Endothelial cell of umbilical vein (primary cell): ENCODE measurements at places on chromosomes 4 and X. TPM values are rescaled to one million over a fixed set of nuclear protein-coding genes. Genes with fewer than 3 reads are reported as not detected.

DNA sequence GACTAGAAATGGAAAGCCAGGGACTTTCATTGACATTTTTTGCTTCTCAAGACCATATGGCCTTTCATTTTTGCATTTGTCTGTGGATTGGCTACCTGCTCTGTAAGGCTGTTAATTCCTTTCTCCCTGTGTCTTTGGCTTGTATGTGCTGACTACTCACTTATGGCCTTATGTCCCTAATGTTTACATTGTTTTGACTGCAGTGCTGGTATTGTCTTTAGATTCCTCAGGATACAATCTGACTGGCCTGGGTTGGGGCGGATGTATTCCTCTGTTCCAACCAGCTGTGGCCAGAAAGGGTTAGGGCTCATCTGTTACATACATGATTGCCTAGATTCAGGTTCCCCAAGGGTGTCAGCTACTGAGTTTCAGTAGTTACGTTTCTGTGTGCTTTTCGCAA lies 108.1 kb downstream of the RAPGEF2 start:
- H3K36me3 ChIP-seq, result no peaks in the 10 kb centered on the region
- H3K27me3 ChIP-seq, result no peaks in the 10 kb centered on the region
- no peak overlapping the region for H3K27ac ChIP-seq

- no peaks in the 10 kb centered on the region for H3K36me3 ChIP-seq
- H3K4me1 ChIP-seq, result no peaks in the 10 kb centered on the region
- H3K27ac ChIP-seq, result no peak overlapping the region
- no peak overlapping the region for H3K4me3 ChIP-seq
These were observed 158.7 kb upstream of the RBPJ start for GRCh38 chr4:26162101-26162500.

DNA sequence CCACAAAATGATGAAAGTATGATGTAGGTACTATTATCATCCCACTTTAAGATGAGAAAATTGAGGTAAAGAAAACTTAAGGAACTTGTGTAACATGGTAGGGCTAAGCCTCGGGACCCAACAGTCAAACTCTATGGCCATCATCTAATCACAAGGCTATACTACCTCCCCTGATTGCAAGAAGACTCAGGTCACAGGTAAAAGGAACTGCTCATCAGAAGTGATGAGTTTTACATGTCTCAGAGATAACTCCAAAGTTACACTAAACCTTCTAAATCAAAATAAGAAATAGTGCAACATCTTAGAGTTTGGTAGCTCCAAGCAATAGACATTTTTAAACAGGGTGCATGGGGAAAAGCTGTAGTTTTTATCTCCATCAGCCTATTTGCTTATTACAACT lies 96.5 kb upstream of the MYOZ2 start:
- H3K27ac ChIP-seq, result no peak overlapping the region
- no peaks in the 10 kb centered on the region for H3K36me3 ChIP-seq
- no peak overlapping the region for H3K4me3 ChIP-seq
- DNase-seq, result no peak
- H3K4me1 ChIP-seq, result peaks cover 11% of the 10 kb centered on the region

DNA sequence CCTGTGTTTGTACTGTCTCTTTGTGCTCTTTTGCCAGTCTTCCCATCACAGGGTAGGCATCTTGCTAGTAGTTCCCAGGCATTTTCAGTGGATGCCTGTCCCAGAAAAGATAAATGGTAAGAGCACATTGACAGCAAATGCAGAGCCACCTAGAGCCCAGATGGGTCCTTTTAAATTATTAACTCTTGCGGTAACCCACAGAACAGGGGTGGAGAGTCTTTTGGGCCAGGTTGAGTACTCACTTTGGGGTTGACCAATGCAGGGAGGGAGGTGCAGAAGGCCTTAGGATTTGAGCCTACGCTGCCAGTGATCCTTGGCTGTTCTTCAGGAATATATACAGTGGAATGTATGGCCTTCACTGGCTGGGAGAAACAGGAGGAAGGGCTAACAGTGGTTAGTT lies 173.8 kb downstream of the MSN start:
- H3K27ac ChIP-seq, result no peak overlapping the region
- no peaks in the 10 kb centered on the region for H3K4me1 ChIP-seq
- no peaks in the 10 kb centered on the region for H3K36me3 ChIP-seq
- no peaks in the 10 kb centered on the region for H3K27me3 ChIP-seq
- DNase-seq, result no peak
- no peak overlapping the region for H3K4me3 ChIP-seq

- no peak for DNase-seq
- no peak overlapping the region for H3K27ac ChIP-seq
- H3K36me3 ChIP-seq, result no peaks in the 10 kb centered on the region
- no peak overlapping the region for H3K4me3 ChIP-seq
These were observed 88.1 kb downstream of the SPANXN3 start for GRCh38 chrX:143429131-143429530.

DNA sequence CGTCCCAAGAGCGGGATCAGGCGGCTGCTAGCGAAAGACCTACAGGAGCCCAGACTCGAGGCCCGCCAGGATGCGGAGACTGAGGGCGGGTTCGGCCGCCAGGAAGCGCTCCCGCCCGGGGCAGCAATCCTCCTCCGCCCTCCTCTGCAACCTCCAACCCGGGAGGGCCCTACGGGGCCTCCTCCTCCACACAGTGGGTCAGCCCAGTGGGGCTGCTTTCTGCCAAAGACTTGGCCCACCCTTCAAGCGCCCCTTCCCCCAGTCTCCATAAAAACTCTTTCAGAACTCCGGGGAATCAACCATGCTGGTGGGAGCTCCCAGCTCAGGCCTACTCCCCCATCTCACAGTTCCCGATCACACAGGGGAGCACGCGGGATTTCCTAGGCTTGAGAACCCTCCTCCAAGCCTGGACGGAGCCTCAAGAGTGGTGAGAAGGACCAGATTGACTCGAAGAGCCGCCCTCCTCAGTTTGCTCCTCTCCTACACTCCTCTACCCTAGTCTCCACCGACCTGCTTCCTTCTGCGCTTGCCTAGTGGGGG lies 77.5 kb downstream of the RLIM start:
- no peaks in the 10 kb centered on the region for H3K36me3 ChIP-seq
- peak overlapping the region; percentile 68 for H3K27ac ChIP-seq
- no peaks in the 10 kb centered on the region for H3K27me3 ChIP-seq
- H3K4me3 ChIP-seq, result no peak overlapping the region
- H3K4me1 ChIP-seq, result peaks cover 9% of the 10 kb centered on the region
- peak; percentile 15 for DNase-seq

DNA sequence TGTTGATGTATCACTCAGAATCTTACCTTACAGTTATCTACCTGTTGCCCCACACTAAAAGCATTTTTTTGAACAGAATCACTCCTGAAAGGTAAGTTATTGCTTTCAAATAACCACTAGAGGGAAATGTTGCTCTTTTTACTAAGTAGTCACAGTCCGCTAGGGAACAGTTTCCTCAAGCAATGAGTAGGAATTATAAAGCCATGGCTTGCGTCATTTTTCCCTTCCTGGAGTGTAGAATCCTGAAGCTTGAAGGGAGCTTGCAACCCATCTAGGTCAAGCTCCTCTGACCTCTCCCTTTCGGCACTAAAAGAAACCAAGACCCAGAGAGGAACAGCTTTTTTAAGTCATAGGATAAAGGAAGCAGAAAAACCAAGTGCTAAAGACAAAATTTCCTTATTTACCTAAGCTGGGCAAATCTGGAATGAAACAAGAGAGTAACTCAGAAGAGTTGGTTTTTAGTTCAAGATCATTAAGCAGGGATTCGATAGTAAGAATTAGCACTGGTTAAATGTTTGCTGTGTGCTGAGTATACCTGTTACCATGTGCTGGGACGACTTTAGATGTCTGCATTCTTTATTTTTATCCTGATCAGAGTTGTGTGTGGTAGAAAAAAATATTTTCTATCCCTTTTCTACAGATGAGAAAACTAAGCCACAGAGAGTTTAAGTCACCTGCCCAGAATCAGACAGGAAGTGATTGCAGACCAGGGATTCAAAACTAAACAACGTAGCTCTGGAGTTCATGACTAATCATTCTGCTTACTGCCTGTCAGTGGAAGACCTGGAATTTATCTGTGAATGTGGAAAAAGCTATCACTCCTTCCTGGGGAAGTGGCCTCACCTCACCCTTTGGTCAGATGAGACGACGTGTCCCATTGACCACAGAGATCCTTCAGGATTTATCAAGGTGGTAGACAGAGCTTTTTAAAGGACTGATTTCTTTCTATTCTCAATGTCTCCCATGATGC lies 631.5 kb downstream of the RAB28 start:
- no peaks in the 10 kb centered on the region for H3K36me3 ChIP-seq
- no peaks in the 10 kb centered on the region for H3K4me1 ChIP-seq
- H3K27me3 ChIP-seq, result no peaks in the 10 kb centered on the region

GRCh38 chrX:79366556-79366872 lies 620 bp downstream of the ITM2A start:
- H3K27me3 ChIP-seq, result no peaks in the 10 kb centered on the region
- DNase-seq, result no peak
- H3K36me3 ChIP-seq, result no peaks in the 10 kb centered on the region
- H3K4me1 ChIP-seq, result no peaks in the 10 kb centered on the region
- H3K4me3 ChIP-seq, result no peak overlapping the region

DNA sequence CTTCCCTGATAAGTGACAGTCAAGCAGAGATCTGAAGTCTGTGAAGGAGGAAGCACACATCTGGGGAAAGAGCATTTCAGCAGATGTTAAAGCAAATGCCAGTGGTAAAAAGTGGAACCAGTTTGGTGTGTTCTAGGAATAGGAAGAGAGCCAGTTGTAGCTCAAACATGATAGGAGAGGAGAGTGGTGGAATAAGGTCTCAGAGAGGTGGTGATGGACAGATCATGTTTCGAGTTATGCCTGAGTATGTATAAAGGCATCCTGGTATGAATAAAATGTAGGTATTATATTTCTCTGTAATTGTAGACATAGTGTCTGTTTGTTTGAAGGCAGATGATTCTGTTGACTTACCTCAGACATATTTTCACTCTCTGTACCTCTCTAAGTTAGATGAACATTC lies 89.1 kb downstream of the LARP7 start:
- no peak for DNase-seq
- H3K27ac ChIP-seq, result no peak overlapping the region
- H3K4me1 ChIP-seq, result no peaks in the 10 kb centered on the region
- H3K36me3 ChIP-seq, result no peaks in the 10 kb centered on the region
- no peak overlapping the region for H3K4me3 ChIP-seq

The ZAR1 gene
- total RNA-seq, result not detected in 2 replicates
